ENCODE measurements at places on chromosomes 11 and 22.

DNA sequence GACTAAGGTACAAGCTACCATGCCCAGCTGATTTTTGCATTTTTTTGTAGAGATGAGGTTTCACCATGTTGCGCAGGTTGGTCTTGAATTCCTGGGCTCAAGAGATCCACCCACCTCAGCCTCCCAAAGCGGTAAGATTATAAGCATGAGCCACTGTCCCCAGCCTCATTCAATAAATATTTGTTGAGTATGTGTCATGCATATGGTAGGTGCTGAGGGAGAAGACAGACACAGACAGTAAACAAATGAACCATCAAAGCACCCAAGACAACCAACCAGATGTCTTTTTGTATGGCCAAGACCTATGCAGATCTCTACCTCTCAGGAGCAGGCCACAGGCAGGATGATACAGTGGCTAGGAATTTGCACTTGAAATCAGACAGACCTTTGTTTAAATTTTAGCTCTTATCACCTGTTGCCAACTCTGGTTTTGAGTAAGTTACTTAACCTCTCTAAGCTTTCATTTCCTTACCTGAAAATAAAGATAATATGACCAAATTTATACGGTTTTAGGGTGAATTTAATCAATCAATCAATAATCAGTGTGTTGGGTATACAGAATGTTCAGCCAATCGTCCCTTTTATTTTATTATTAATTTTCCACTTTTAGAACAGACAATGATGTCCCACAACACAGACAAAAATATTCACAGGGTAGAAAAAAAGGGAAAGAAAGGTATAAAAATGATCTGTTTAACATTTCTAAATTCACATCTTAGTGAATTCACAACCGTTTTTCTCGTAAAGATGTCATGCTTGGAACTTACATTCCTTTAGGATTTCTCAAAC lies 128.2 kb downstream of the SGSM3 start:
- DNase-seq = no peak

- DNase-seq = no peak
Observed at GRCh38 chr11:33211580-33211979, 45.6 kb upstream of the HIPK3 start.

DNA sequence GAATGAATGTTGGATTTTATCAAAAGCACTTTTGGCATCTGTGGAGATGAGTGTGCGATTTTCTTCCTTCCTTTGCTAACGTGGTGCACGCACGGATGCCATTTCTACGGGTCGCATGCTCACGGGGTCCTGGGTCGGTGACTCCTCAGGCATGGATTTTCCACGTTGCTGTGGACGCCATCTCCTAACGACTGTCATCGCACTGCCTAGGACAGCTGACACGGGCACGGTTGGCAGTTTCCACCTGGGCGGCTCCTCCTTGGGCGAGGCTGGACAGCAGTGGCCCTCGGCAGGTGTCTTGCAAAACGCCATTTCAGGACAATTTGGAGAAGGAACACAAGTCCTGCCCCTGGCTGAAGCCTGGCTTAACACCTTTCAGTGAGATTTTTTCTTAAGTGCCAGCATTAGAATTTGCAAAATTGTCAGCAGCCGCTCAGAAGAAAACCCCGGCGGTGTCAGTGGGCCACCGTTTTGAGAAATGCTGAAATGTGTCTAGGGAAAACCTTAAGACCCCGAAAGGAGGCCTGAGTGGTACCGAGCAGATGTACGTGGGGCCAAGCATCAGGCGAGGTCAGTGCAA lies 34.7 kb upstream of the TOLLIP start:
- no peak for DNase-seq

GRCh38 chr11:66868726-66869566 lies 12.1 kb downstream of the LRFN4 start:
- no peak for DNase-seq

DNA sequence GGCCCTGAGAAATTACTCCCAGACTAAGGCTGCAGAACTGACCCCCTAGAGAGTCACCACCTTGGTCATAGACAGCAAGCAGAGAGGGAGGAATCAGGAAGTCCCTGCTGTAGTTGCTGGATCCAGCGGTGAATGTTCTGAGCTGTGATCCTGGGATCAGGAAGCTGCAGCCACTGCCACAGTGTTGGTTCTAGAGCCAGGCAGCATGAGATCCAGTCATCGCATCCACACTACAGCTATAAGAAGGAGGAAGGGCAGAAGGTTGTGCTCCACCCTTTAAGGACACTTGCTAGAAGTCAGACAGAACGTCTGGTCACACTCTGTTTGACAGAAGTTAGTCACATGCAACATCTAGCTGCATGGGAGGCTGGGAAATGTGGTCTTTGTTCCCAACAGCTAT lies 104.7 kb upstream of the OR4B1 start:
- no peak for DNase-seq

DNA sequence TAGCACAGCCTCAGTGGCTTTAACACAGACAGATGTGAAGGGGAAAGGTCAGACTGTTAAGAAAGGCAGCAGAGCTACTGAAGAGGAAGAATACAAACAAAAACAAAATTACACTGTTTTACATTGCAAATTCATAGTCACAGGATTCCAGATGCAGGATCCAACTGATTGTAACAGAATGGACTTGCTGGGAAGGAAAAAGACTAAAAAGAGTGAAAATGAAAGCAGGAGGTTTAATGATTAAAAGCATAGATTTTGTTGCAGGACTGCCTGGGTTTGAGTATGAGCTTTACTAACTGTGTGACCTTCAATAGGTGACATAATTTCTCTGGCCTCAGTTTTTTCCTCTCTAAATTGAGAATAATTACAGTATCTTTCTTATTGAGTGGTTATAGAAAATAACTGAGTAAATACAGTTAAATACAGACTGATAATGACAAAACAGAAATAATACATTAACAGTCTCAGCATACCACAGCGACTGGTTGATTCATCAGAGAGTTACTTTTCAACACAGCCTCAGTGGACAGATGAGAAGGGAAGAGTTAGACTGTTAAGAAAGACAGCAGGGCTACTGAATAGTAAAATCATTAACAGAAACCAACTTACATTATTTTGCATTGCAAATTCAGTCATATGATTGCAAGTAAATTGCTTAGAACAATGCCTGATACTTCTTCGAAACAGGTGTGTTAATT lies 704.2 kb upstream of the TENM4 start:
- no peak for DNase-seq

DNA sequence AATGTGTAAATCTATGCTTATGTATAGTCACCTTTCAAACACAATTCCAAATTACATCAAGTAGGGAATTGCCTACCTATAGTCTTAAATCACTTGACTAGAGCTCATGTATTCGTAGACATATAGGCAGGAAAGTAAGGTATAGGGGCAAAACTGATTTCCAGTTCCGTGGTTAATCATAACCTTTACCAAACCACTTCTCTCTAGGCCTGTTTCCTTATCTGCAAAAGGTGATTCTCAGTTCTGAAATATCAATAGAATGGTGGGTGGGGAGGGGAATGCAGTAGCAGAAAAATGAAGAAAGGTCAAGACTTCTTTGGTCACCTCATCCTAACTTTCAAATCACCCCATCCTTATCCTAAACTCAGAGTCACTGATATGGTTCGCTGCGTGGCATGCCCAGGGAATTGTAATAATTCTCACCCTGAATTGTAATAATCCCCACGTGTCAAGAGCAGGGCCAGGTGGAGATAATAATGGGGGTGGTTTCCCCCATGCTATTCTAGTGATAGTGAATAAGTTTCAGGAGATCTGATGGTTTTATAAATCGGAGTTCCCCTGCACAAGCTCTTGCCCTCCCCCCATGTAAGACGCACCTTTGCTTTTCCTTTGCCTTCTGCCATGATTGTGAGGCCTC lies 1.9 kb upstream of the ANO5 start:
- no peak for DNase-seq

- no peak for DNase-seq
Observed at GRCh38 chr11:130519128-130519932, 70.9 kb downstream of the ADAMTS15 start.

GRCh38 chr11:119845305-119845704 lies 116.3 kb upstream of the NECTIN1 start:
- no peak for DNase-seq

GRCh38 chr11:66036334-66036710 lies 10.0 kb upstream of the CATSPER1 start:
- DNase-seq = no peak

DNA sequence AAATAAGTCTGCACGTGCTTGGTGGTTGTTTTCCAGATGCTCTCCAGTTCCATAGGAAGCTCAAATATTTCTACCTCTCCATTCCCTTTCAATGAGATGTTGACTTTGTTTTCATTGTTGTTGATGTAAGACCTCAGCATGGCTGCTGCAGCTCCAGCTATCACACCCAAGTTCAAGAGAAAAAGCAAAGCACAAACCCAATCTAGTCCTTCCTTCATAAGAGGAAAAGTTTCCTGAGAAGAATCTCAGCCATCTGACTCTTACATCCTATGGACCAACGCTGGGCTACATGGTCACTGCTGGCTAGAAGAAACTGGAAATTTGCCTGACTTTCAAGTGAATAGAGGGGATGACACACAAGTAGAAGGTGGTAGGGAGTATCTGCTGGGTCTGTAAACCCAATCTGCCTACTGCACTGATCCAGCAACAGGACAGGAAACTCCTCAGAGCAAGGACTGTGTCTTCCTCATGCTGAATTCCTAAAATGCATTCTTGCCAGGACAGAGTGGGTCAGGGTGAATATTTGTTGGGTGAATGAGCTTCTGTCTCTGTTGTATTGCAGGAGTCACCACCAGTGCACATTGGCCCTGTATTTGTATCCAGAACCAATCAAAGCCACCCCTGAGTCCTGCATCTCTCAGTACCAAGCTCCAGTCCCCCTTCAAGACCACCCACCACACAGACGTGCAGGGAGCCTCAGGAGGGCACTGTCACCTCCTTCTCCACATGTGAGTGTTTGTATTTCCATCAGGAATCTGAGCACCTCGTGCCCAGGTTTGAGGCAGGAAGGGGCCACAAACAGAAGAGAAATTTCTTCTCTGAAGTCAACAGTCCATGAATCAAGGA lies 118.0 kb upstream of the IGLL5 start:
- no peak for DNase-seq

- DNase-seq = no peak
Observed at GRCh38 chr11:46064221-46064620, 57.0 kb downstream of the PHF21A start.

DNA sequence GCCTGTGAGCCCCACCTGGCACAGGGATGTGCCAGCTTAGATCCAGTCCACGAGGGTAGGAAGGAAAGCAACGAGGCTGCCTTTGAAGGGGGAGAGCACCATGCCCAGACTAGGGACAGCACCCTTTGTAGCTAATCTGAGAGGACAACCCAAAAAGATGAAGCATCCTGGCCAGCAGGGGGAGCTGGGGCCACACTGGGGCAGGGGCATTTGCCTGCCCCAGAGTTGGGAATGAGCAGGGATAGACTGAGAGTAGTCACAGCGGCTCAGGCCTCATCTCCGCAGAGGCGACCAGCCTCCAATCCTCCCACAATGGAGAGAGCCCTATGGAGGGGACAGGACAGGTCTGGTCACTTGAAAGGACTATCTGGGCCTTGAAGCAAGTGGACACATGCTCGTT lies 16.4 kb downstream of the LMO1 start:
- no peak for DNase-seq

DNA sequence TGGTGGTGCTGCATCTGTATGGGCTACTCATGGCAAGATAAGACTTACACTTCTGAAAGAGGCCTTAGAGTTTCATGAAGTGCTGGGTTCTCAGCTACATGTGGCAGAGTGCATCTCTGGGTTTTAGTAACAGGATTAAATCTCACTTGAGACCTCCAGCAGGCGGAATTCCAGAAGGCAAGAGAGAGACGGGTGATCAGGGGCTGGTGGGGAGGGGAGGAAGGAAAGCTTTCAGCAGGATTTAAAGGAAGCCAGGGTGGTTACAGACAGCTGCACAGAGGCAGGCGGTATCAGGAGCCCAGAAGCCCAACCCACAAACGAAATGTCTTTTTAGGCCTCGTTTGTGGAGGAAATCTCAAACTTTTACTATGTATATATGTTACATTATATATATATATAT lies 56.2 kb upstream of the CD82 start:
- no peak for DNase-seq

- DNase-seq = peak; percentile 51
Observed at GRCh38 chr22:17772958-17773605, 1.2 kb downstream of the BID start.

DNA sequence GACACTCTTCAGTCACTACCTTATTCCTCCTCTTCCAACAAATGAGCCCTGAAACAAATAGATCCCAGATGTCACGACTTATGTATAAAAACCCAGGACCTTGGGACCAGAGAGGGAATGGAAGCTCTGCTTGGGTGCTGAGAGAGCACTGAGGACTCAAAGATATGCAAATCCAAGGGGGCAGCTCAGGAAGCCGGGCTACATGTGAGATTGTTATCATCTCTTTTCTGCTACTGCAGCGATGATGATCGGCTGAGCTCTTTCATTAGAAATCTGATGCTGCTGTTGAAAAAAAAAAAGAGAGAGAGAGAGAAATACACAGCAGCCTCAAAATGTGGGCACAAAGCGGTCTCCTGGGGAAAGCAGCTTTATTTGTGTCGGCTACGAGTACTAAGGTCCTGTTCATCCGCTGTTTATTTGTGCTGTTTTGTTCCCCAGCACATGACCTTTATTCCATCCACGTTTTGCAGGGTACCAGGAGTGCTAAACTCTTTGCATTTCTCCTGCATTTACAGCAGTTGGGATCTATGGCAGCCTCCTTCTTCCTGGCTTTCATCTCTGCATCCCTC lies 120.2 kb downstream of the TRIM29 start:
- DNase-seq = no peak

DNA sequence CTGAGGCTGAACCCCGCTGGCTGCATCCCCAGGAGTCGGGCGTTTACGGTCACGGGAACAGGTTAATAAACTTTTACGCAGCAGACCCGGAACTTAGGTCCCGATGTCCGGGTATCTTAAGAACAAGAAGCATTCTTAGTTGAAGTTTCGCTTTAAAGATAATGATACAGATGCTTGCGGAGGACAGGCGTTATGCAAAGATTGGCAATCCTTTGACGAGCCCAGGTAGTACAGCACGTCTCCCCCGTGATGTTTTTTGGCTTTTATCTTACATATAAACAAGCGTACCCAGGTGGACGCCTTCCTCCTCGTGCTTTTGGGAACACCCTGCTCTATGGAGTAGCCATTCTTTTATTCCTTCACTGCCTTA lies 871 bp upstream of the TOLLIP start:
- DNase-seq = no peak

GRCh38 chr11:5336331-5336730 lies 7.0 kb downstream of the OR51B5 start:
- DNase-seq = no peak

DNA sequence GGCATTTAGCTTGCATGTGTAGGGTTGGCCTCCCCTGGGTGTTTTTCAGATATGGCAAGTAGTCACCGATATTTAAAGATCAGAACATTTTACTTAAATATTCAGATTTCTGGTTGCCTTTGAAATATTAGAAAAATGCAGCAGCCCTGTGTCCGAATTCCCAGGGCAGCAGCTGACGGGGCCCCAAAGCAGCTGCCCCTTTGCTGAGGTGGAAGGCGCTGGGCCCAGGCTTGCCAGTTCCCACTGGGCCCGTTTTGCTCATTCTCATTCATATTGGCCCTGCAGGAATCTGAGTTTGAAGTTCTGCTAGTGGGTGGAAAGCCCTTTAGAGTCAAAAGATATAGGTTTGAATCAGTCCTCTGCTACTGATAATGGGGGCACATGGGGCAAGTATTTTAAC lies 692.1 kb downstream of the OPCML start:
- DNase-seq = no peak

Data from natural killer cell treated with Interleukin-12 subunit alpha and Interleukin-12 subunit beta and Interleukin-15 and Interleukin-18, amount 100 ng/mL, for 72 hours (primary cell).